ENCODE measurements at places on chromosomes 2 and 18. TPM values are rescaled to one million over a fixed set of nuclear protein-coding genes. Genes with fewer than 3 reads are reported as not detected.
A peak's percentile ranks its signal among the peaks of the same experiment; 100 is the strongest.

DNA sequence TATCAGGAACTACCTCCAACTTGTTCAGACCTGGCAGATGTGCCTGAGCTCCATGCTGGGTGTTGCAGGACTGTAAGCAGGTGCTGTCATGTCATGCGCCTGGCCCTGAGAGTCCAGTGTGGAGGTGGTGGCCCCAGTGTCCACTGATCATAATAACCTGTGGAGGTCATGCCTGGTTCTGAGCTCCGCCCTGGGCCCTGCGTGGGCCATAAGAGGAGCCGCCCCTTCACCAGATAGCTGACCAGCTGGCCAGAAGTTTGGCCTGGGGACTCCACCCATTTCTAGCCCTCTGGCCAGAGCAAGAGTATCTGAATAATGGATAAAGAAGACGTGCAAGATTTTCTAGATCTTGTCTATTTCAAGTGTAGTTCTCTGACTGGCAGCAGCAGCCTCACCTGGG lies 72.4 kb downstream of the CTIF start:
- no peaks in the 10 kb centered on the region for H3K36me3 ChIP-seq
- H3K4me3 ChIP-seq = no peak overlapping the region
- H3K27me3 ChIP-seq = no peaks in the 10 kb centered on the region
- peak; percentile 65 for DNase-seq
- no peak overlapping the region for H3K27ac ChIP-seq

DNA sequence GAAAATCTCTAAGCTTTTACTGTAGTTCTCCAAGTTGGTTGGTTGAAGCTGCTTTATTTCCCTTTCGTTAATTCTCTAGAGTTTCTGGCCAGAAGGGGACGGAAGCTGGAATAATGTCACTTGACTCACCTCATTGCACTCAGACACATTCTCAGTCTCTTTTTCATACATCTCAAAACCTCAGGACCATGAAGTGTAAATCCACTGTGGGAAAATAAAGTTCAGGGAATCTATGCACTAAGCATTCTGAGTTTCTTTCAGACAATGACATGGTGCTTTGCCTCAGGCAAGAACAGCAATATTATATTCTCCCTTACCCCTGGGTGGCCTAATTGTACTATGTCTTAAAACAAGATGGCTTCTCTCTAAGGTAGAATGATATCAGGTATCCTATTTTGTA lies 167.8 kb downstream of the PRPF40A start:
- no peak overlapping the region for H3K27ac ChIP-seq
- no peaks in the 10 kb centered on the region for H3K36me3 ChIP-seq
- H3K4me3 ChIP-seq = no peak overlapping the region
- no peaks in the 10 kb centered on the region for H3K27me3 ChIP-seq
- DNase-seq = no peak

GRCh38 chr18:41324020-41324791 lies 630.8 kb upstream of the PIK3C3 start:
- no peak overlapping the region for H3K4me3 ChIP-seq
- H3K36me3 ChIP-seq = no peaks in the 10 kb centered on the region
- H3K4me1 ChIP-seq = no peaks in the 10 kb centered on the region
- no peaks in the 10 kb centered on the region for H3K27me3 ChIP-seq

DNA sequence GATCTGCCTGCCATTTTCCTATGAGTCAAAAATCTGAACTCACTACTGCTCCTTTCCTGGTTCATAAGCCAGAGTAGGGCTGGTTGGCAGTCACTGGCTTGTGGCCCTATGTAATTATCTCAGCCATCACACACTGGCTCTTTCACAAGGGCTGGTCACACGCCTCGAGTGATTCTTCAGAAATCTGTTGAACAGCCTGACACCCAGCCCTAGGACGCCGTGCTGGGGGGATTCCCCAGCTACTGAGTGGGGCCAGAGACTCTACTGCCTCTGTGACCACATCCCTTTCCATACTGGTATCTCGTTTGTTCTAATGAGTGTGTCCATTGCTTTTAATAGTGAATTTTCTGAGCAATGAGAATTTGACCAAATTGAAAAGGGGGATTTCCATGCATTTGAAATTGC lies 45.8 kb upstream of the RBM44 start:
- no peaks in the 10 kb centered on the region for H3K27me3 ChIP-seq
- H3K27ac ChIP-seq = no peak overlapping the region
- no peak for DNase-seq
- no peak overlapping the region for H3K4me3 ChIP-seq
- H3K4me1 ChIP-seq = no peaks in the 10 kb centered on the region

DNA sequence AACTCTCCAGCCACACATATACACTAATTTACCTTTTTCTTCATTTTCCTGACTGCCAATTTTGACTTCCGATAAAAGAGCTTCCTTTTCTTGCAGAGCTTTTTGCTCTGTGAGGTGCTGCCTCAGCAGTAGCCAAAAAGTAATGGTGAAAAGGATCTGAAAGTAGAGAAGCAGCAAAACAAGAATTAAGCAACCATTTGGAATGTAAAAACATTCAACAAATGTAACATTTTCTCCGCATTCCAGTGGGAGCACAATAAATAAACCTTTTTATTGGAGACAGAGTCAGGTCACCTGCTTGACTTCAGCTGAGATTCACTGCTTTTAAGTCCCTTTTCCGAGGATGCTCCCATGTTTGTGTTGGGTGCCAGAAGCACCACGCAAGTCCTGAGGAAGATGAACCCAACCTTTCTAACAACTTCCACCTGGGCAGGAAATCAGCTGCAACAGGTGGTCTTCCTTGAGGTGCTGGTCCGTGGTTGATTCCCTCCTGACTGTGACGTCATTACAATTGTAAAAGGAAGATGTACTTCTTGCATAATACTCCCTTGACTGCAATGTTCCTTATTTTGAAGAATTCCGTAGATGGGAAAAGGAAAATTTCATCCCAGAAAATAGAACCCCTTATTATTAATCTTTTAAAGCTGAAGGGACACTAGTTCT lies 265.5 kb downstream of the NAPG start:
- no peaks in the 10 kb centered on the region for H3K36me3 ChIP-seq
- H3K4me3 ChIP-seq = no peak overlapping the region
- H3K4me1 ChIP-seq = no peaks in the 10 kb centered on the region
- DNase-seq = no peak
- no peak overlapping the region for H3K27ac ChIP-seq
- no peaks in the 10 kb centered on the region for H3K27me3 ChIP-seq

DNA sequence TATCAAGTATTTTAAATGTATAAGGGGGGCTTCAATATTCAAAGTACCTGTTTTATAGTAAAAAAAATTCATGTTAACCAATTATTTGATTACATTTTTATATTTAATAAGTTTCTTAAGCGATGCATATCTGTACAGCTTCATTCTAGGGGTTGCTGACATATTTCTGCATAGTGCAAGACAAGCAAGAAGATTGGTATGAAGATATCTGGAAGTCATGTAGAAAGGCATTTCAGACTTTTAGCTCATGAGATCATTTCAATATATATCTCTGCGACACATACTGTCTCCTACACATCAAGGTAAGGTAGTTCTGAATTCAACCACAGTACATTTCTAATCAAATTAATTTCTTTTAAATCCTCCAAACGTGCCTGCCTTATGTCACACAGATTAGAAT lies 73.1 kb downstream of the MEMO1 start:
- no peaks in the 10 kb centered on the region for H3K36me3 ChIP-seq
- DNase-seq = no peak
- no peaks in the 10 kb centered on the region for H3K4me1 ChIP-seq

- no peaks in the 10 kb centered on the region for H3K27me3 ChIP-seq
- no peak overlapping the region for H3K4me3 ChIP-seq
- no peak overlapping the region for H3K27ac ChIP-seq
- DNase-seq = no peak
Measured at GRCh38 chr2:199279146-199279545, 178.6 kb downstream of the SATB2 start.

GRCh38 chr2:47905386-47906156 lies 727 bp downstream of the FBXO11 start:
- DNase-seq = peak; percentile 75
- peak overlapping the region; percentile 93 for H3K27ac ChIP-seq
- no peaks in the 10 kb centered on the region for H3K36me3 ChIP-seq
- no peaks in the 10 kb centered on the region for H3K27me3 ChIP-seq
- H3K4me3 ChIP-seq = peak overlapping the region; percentile 99

DNA sequence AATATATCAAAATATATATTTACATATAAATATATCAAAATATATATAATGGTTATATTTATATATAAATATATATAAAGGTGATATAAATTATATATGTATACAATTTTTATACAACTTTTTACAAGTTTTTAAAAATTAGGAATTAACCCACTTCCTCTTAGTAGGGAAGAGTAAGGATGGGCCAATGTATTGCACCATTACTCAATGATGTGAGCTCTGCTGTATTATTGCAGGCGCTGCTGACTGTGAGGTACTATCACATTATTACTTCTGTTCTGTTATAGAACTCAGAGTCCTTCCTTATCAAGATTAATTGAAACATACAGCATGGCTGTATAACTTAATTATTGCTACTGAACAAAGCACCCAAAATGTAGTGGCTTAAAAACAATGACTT lies 46.0 kb downstream of the CCDC195 start:
- H3K36me3 ChIP-seq = no peaks in the 10 kb centered on the region
- no peak for DNase-seq
- no peaks in the 10 kb centered on the region for H3K4me1 ChIP-seq
- H3K27ac ChIP-seq = no peak overlapping the region

GRCh38 chr2:98744595-98744994 lies 13.7 kb upstream of the MGAT4A start:
- no peaks in the 10 kb centered on the region for H3K27me3 ChIP-seq
- peak; percentile 23 for DNase-seq
- no peaks in the 10 kb centered on the region for H3K36me3 ChIP-seq
- H3K4me1 ChIP-seq = no peaks in the 10 kb centered on the region

GRCh38 chr2:202339071-202339870 lies 36.9 kb upstream of the BMPR2 start:
- DNase-seq = no peak
- no peak overlapping the region for H3K27ac ChIP-seq
- H3K4me3 ChIP-seq = no peak overlapping the region
- H3K36me3 ChIP-seq = no peaks in the 10 kb centered on the region
- H3K4me1 ChIP-seq = no peaks in the 10 kb centered on the region

DNA sequence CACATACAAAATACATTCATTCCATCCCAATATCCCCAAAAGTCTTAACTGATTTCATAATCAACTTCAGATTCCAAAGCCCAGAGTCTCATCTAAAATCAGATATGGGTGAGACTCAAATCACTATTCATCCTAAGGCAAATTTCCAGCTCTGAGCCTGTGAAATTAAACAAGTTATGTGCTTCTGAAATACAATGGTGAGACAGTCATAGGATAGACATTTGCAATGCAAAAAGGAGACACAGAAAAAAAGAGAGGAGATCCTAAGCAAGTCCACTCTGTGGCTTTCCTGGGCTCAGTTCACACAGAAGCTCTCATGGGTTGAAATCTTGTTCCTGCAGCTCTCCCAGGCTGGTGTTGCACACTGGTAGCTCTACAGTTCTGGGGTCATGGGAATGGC lies 18.3 kb downstream of the ZNF892 start:
- H3K4me1 ChIP-seq = no peaks in the 10 kb centered on the region
- no peaks in the 10 kb centered on the region for H3K36me3 ChIP-seq
- no peak overlapping the region for H3K27ac ChIP-seq
- H3K27me3 ChIP-seq = no peaks in the 10 kb centered on the region
- no peak overlapping the region for H3K4me3 ChIP-seq

GRCh38 chr18:59744271-59744721 lies 47.1 kb upstream of the CCBE1 start:
- H3K4me3 ChIP-seq = no peak overlapping the region
- no peak for DNase-seq
- no peaks in the 10 kb centered on the region for H3K36me3 ChIP-seq
- H3K4me1 ChIP-seq = no peaks in the 10 kb centered on the region
- no peak overlapping the region for H3K27ac ChIP-seq
- H3K27me3 ChIP-seq = no peaks in the 10 kb centered on the region

DNA sequence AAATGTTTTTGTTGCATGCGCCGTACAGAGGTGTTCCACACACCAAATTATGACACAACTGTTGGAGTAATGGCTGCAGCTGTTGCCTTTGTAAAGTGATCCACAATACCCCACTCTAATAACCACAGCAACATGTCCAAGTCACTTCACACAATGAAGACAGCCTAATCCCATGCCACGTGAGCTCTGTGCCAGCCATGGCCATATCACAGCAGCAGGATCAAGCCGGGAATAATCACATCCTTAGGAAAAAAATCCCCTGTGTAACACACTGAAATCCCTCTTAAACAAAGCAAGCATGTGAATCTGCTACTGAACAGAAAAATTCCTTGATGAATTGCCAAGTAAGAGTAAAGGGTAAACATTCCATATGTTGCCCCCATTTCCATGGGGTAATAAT lies 179.5 kb upstream of the PARD3B start:
- no peak for DNase-seq
- H3K4me1 ChIP-seq = no peaks in the 10 kb centered on the region
- no peaks in the 10 kb centered on the region for H3K27me3 ChIP-seq
- no peak overlapping the region for H3K27ac ChIP-seq
- no peak overlapping the region for H3K4me3 ChIP-seq

DNA sequence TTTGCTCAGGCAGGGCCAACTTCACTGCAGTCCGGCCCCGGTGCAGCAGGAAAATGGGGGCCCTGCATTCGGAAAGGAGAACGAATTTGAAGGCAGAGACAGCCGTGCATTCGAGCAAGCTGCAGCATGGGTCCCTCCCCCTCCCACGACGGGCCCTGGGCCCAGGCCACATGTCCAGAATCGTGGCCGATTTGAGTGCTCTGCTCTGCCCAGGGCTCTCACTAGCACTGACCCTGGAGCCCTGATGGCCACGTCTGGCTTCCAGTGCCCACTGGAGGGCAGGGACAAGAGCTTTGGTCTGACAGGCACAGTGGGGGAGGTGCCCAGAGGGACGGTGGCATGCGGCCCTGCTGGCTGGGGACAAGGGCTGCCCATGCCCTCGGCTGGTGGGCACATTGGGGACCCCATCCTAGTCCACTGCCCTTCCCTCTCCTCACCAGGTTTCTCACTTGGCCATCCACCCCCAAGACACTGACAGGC lies 14.4 kb upstream of the KLHL30 start:
- H3K27ac ChIP-seq = no peak overlapping the region
- H3K4me3 ChIP-seq = no peak overlapping the region
- no peaks in the 10 kb centered on the region for H3K36me3 ChIP-seq
- H3K4me1 ChIP-seq = no peaks in the 10 kb centered on the region

GRCh38 chr2:147846412-147847081 lies 1.7 kb downstream of the ACVR2A start:
- H3K27me3 ChIP-seq = no peaks in the 10 kb centered on the region
- no peak for DNase-seq
- peaks cover 3% of the 10 kb centered on the region for H3K4me1 ChIP-seq
- H3K4me3 ChIP-seq = no peak overlapping the region

GPC1 gene
- polyA plus RNA-seq = 66.8 TPM

FBXO15 gene
- polyA plus RNA-seq = not detected

C2orf74 gene
- polyA plus RNA-seq = 19.1 TPM

ATP8B1 gene
- 33.1 TPM for polyA plus RNA-seq

EVA1A gene
- 6.0 TPM for polyA plus RNA-seq

ANKRD44 gene
- polyA plus RNA-seq = 4.5 TPM

EFR3B gene
- 0.36 TPM for polyA plus RNA-seq

CETN1 gene
- not detected for polyA plus RNA-seq

MC5R gene
- polyA plus RNA-seq = not detected

STAT1 gene
- 42.4 TPM for polyA plus RNA-seq

HAAO gene
- 33.4 TPM for polyA plus RNA-seq

All from aorta (tissue), 5 donors.